Epithelial cell of proximal tubule (primary cell): ENCODE measurements at places on chromosomes 3 and 15.

DNA sequence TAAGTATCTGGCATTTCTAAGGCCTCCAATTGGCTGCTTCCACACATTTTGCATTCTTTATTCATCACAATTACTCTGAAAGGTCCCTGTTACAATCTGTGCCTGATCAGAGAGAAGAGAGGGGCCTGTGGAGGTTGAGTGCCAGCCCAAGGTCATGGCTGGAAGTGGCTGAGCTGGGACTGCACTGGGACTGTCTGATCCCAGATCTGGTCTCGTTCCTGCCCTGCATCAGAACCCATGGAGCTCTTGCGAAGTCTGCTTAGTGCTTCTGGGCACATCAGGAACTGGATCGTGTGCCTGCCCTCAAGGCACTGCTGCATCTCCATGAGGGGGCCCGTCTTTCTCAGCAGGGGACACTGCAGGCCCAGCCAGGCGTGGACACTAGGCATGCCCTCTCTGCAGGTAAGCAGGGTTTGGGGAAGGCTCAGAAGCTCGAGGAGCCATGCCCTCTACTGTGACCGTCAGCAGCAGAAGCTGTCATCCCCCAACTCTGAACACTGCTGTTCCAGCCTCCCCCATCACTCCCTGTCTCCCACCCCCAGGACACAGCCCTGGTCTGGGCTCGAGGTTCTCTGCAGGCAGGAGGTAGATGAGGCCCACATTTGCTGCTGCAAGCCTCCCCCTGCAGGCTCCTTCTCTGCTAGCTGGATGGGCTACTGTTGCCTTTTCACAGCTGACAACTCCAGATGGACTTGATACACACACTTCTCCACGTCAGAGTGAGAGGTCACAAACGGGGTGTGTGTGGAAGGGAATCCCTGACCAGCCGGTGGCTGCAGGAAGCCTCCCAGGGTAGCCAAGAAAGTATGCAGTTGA, 96.5 kb upstream of the PRR23E start:
- DNase-seq: no peak

DNA sequence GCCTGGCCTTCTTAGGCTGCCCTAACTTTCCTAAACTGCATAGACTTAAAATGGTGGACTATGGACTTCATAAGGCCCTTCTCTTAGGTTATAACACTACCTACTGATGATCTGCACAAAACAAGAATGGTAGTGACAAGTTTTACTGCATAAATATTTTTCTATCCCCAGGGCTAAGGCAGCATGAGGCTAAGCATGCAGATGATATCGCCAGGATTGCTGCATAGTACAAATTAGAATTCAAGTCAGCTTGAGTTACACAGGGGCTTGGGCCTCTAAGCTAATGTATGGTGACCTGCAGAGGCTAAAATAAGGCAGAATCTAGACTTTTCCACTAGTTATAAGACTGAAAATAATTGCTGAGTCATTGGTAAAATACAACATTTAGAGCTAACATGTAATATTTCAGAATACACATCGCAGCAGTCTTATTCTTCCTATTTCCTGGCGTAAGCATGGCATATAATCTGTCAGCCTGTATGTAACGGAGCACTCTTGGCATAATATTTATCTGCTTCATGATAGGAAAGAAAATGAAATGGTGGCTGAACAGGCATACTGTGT, 15.3 kb upstream of the RBMS3 start:
- no peak for DNase-seq

GRCh38 chr3:105518806-105519418, 152.2 kb downstream of the ALCAM start:
- no peak for DNase-seq

- no peak for DNase-seq
Measured at GRCh38 chr15:72113347-72114031, 4.5 kb downstream of the MYO9A start.

DNA sequence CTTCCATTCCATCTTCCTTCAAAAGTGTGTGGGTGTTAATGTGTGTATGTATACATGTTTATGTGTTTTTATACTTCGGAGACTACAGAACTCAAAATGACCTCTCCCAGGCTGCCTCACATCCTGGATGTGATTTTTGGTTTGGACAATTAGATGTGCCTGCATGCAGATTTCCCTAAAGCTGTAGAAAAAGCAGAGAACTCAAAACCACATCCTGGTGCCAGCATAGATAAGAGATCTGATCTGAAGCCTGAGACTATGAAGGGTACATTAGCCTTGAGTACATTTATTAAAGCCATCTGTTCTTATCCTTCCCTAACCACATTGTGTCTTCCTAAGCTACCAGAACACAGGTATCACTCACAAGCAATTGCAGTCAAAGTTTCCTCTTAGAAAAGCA, 319.4 kb upstream of the RASGRP1 start:
- DNase-seq: no peak

DNA sequence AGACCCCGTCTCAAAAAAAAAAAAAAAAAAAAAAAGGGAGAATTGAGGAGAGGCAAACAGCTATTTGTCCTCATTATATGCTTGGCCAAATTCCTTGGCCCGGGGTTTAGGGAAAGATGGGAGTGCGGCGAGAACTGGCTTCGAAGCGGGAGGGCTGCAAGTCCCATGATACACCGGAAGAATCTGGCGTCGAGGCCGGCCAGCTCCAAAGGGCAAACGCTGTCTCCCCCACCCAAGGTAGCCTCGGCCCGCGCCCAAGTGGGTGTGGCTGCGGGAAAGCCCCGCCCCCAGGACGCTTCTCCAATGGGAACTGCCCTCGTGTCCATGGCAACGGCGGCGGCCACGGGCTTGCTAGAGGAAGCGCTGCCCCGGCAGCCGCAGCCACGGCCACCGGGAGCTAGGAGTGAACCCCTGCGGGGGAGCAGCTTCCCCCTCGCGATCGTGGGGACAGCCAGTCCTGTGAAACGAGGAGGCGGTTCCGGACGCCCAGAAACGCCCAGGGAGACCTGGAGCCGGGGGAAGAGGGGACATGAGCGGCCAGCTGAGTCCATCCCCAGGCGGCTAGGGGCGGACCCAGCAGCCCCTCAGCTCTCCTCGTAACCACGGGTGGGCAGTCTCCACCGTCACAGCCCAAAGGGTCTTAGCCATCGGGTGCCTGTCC, at the start of gene TTLL13:
TTLL13 (plus strand) TSS at position 354 of the 661 bp plus-strand sequence. CDS start 1,075 bp downstream, outside the sequence.
- no peak for DNase-seq
